ENCODE measurements at places on chromosomes 6 and 20.

DNA sequence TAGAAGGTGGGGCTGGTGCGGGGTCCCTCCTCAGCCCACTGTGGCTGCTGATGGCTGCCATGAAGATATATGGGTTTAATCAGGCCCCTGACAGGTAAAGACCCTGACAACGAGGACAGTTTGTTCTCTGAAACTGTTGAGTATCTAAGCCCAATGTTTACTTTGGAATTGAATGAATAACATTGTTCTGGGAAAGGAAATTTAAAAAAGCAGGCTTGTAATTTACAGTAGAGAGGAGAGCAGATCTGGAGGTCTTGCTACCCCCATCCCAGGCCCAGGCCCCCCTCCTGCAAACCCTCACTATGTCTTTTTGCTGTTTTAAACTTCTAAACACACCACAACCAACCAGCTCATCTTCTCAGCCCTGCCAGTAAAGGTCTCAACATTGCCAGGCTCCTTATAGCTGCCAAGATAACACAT is 171.3 kb downstream of the CDC5L start:
- DNase-seq, result no peak

DNA sequence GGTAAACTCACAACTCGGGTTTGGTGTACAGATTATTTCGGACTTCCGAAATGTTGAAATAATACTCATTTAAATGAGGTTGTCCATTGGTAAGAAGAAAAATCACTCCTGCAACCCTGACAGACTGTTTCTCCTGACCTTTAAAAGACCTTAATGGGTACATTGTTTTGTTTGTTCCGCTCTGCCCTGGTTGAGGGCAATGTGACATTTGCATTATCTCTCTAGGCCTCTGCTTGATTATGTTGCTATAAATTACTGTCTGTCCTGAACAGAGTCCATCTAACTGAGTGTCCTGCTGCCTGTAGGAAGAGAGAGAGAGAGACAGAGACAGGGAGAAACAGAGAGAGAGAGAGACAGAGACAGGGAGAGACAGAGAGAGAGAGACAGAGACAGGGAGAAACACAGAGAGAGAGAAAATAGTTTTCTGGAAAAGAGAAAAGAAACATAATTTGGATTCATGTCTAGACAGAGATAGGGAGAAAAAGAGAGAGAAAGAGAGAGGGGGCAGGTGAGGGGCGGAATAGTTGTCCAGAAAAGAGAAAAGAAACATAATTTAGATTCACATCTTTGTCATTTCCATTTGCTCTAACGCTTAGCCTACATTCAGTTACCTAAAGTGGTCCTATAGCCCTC is 83.2 kb downstream of the SHLD1 start:
- DNase-seq, result no peak

DNA sequence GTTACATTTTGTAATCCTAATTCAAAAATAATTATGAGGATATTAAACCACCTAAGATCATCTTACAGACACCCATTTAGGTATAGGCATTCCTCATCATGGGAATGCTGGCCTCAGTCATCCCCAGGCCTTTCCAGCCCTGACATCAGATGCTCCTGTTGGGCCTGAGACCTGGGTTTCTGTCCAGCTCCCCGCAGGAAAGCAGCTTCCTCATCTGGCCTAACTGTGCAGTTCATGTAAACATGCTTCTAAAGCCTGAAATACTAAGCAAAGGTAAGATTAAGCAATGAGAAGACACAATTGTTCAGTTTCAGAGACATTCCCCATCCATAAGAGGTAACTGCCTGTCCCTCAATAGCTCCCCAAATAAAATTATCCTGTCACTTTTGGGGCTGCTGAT is 19.0 kb downstream of the ETV7 start:
- DNase-seq, result no peak

- no peak for DNase-seq
Observed at GRCh38 chr6:36886950-36887618, 1.3 kb downstream of the C6orf89 start.

DNA sequence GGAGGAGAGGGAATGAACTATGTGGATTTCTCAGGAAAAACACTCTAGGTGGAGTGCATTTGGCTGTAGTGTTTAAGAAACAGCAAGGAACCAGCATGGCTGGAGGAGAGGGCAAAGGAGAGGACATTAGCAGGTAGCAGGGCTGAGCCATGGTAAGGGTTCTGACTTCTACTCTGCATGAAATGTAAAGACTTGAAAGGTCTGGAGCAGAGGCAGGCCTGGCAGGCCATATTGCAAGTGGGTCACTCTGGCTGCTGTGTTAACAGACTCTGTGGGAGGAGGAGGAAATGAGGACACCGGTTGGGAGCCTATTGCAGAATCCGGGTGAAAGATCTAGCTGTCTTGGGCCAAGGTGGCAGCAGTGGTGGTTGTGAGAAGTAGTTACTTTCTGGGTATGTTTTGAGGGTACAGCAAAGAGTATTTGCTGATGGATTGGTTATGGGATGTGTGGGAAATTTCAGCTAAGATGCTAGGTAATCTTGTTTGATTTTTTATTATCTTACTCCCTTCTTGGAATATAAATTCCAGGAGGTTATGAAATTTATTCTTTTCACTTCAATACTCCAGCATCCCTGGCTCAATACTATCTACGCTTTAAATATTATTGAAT is 115.9 kb upstream of the BCLAF1 start:
- no peak for DNase-seq

DNA sequence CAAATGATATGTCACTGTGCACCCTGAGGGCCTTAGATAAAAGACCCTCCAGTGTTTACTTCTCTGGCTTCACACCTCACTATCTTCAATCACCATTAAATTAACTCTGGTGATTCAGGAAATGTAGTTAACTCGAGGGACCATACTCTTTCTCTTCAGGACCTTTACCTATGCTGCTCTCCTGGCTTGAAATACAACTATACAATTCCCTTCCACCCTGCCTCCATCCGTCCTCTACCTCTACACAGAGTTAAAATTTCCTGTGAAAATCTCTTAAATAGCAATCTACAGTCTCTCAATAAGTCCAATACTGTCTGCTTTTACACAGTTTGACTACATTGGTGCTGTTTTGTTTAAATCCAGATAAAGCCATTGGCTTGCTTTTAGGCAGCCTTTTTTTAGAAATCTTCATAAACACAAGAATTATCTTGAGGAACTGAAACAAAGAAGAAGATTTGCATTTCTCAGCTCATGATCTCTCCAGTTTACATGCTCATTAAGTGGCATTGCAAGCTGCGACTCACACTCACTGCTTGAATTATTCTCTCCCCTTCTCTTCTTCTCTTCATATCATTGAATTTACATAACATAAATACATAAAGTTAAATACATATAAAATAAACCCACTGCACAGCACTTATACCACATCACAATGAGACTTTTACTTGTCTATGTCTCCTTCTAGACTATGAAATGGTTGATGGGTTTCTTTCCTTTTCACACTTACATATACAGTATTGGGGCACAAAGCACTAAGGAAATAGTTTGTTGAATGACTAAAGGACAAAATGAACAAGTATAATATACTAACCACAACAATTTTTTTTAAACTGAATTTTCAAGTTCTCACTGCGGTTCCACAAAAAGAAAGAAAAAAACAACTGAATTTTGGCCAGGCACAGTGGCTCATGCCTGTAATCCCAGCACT is 239.0 kb upstream of the KCNQ5 start:
- DNase-seq, result no peak

- DNase-seq, result no peak
Observed at GRCh38 chr6:7546896-7547295, 5.4 kb downstream of the DSP start.

GRCh38 chr6:140773276-140773675 is 1359.4 kb upstream of the GJE1 start:
- DNase-seq, result no peak

DNA sequence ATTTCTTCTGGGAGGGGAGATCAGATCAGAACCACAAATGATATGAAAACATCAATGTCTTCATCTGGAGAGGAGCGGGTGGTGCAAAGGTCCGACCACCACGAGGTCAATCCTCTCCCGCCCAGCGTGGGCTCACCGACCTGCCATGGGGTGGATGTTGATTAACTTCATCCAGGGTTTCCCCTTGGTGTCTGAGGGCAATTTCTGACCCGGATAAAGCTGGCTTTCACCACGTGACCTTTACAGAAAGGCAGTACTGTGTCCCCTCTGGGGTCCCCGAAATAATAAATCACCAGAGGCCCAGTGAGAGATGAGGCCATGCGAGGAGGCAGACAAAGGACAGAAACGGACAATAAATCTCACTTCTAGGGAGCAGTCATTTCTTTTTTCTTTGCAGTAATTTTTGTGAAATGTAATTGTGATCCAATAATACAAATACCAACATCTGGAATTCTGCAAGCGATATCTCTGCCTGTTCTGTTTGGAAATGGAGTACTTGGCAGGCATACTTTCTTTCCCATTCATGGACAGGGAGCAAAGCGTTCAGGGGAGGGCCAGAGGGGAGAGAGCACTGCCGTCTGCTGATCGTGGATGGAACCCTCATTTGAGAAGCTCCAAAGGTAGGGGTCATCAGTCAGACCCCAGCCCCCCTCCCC is 55.1 kb upstream of the APCDD1L start:
- DNase-seq, result no peak

GRCh38 chr6:20838113-20838512 is 303.9 kb downstream of the CDKAL1 start:
- no peak for DNase-seq

GRCh38 chr6:163782436-163783003 is 368.0 kb downstream of the QKI start:
- DNase-seq, result no peak

DNA sequence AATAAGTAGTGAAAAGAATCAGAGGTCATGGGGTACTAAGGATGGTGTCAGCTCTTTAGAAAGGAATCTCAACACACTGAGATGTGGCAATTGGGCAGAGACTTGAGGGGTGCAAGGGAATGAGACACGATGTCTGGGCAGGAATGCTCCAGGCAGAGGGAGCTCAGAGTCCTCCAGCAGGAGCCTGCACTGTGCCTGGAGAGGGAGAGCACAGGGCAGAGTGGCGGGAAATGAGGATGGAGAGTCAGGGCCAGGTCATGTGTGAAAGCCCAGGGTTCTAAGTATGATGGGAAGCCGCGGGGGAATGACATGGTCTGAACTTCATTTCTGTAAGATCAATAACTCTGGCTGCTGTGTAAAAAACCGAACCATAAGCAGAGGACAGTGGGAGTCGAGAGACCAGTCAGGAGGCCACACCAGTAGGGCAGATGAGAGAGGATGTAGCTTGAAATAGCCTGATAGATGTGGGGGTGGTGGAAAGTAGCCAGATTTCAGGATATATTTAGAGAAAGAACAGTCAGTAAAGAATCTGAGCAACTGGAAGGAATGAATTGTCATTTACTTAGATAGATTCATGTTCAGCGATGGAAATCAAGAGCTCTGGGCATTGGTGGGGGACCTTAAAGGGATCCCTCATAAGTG is 133.4 kb upstream of the DTNBP1 start:
- no peak for DNase-seq

DNA sequence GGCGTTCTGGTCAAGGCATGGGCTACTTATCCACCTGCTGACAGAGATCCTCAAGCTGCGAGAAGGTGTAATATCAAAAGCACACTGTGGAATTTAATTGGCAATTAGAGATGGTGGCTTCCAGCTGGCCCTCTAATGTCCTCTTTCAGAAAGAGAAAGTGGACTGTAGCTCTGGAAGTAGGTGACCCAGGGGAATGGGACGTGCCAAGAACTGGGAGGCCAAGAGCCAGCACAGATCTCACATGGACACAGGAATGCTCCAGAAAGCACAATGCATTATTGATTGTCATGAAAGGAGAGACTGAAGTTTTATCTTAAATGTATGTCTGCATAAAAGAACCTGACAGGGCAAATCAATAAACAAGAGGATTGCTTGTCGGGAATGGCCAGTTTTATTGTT is 198.6 kb upstream of the CDH4 start:
- no peak for DNase-seq

DNA sequence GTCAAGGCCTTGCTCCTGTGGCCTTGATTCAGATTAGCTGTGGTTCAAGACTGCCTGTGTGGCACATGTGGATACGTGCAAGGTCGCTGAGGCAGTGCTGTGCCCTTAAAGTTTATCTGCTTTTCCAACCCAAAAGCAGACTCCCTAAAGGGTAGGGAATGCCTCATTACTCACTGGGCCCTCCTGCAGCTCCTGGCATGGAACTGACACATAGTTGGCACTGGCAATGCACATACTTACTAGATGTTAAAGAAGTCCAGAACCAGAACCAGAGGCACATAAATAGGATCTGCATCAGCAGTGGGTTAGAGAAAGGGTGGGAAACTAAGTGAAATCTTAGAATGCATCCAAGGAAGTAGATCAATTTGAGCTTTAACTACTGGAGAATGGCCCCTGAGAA is 90.6 kb upstream of the MLN start:
- no peak for DNase-seq

DNA sequence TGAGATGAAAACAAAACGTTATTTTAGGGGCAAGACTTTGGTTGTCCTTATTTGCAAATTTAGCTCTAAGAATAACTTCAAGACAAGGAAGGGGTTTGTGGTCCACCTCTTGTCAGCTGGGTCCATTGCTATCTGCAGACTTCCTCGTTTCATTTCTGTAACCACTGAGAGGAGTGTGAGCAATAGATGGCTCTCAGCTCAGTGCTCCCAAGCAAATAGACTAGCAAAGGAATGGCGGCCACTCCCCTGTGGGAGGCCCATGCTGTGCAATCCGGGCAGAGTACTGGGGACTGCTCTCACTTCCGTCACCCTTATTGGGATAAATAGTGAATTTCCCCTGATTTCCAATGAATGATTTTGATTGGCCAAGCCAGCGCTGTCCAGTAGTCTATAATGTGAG is 176.6 kb downstream of the ZDHHC14 start:
- no peak for DNase-seq

DNA sequence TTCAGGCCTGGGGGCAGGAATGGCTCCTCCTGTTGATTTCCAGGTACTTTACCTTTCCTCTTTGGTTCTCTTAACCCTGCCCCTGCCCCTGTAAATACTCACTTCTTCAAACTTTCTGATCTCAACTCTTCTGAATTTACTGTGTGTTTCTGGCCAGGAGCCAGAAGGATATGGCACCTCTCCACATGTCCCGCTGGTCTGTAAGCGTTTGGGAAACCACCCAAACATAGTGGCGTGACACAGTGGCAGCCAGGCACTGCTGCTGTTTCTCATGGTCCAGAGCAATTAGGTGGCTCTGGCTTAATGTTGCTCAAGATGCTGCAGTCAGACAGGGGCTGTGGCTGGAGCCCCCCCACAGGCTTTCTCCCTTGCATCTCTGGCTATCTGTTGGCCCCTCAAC is 374.5 kb downstream of the RNGTT start:
- no peak for DNase-seq

- no peak for DNase-seq
Observed at GRCh38 chr6:119760046-119760445, 410.5 kb upstream of the MAN1A1 start.

GRCh38 chr6:92380803-92381601 is 1038.4 kb downstream of the EPHA7 start:
- DNase-seq, result no peak

- DNase-seq, result no peak
Observed at GRCh38 chr20:43320536-43320935, 130.8 kb upstream of the PTPRT start.

- no peak for DNase-seq
Observed at GRCh38 chr20:62359491-62360121, 7.5 kb downstream of the LAMA5 start.

Data from nucleus accumbens (tissue), 56 donors.